ENCODE measurements at places on chromosomes 2 and 18. TPM values are rescaled to one million over a fixed set of nuclear protein-coding genes. Genes with fewer than 3 reads are reported as not detected.
A peak's percentile ranks its signal among the peaks of the same experiment; 100 is the strongest.

DNA sequence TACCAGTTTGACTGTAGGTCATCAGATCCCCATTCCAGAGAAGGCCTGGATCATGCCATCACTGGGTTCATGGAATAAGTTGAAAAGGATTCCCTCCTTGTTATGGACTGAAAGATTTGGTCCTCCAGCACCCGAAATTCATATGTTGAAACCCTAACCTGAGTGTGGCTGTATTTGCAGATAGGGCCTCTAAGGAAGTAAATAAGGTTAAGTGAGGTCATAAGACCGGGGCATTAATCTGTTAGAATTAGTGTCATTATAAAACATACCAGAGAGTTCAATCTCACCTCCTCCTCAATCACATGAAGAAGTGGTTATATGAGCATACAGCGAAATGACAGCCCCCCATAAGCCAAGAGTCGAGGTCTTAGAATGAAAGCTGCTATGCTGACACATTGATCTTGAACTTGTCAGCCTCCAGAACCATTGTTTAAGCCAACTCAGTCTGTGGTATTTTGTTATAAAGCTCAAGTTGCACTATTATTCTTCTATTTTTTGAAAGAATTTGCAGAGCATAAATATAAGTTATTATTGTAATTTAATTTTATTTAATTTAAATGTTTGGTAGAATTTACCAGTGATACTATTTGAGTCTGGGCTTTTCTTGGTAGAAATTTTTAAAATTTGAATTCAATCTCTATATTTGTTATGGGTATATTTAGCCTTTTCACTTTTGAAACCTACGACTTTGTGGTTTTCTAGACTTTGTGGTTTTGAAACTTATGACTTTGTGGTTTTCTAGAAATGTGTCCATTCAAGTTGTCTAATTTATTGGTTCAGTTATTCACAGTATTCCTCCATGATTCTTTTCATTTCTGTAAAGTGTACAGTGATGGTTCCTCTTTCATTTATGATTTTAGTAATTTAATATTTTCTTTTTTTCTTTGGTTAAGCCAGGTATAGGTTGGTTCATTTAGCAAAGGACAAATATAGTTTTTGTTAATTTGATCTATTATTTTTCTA lies 1206.7 kb upstream of the CDH2 start:
- H3K4me1 ChIP-seq: no peaks in the 10 kb centered on the region
- no peaks in the 10 kb centered on the region for H3K36me3 ChIP-seq
- peak; percentile 65 for DNase-seq
- no peaks in the 10 kb centered on the region for H3K27me3 ChIP-seq
- H3K4me3 ChIP-seq: no peak overlapping the region

DNA sequence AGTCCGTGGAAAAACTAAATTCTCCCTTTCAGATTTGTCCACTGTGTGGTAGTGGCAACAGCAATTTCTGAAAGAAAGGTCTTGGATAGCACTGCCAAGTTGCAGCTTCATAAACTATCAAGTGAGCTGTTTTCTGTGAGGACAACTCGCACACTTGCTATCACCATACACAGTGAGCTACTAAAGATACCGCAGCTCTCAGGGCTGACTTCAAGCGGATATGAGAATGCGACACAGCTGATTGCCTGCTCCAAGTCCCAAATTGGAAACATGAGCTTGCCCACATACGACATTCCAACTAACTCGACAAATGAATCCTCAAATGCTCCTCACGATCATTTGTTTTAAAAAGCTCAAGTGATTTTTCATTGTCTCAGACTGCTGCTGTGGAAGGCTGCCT lies 46.2 kb downstream of the E2F6 start:
- no peak overlapping the region for H3K27ac ChIP-seq
- H3K4me3 ChIP-seq: no peak overlapping the region
- no peaks in the 10 kb centered on the region for H3K4me1 ChIP-seq
- H3K27me3 ChIP-seq: no peaks in the 10 kb centered on the region
- H3K36me3 ChIP-seq: no peaks in the 10 kb centered on the region
- no peak for DNase-seq

Gene MYL12B
- 374 TPM for total RNA-seq

Gene THSD7B
- 0.14 TPM for total RNA-seq

Gene TRPM8
- total RNA-seq: 0.31 TPM

DNA sequence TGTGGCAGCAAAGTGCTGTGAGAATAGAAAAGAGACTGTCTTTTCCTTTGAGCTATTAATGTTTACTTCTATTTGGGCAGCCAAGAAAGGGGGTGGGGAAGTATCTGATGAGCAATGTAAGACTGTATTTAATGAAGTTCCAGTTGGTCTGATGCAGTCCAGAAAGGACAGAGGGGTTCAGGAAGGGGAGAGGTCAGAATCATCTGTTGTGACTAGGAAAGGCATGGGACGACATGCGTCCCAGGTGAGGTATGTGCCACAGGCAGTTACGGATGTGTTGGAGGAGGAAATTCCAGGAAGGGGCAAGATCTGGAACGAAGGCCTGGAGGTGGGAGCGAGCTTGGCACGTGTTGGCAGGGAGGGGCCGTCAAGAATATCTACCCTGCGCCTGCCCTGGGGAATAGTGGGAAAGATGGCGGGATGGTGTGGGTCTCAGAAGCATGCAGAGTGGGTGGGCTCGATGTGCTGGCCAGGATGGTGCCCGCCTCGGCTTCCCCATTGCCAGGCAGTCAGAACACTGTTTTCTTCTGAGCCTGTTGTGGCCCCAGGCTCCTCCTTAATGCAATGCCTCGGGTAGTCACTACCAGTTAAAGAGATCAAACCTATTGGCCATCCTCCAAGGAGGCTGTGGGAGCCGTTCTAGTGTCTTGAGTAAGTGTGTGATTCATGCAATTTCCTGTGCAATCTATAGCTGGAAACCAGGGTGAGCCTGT lies 57.8 kb upstream of the TXNDC2 start:
- H3K36me3 ChIP-seq: no peaks in the 10 kb centered on the region
- H3K4me1 ChIP-seq: peaks cover 47% of the 10 kb centered on the region
- H3K27ac ChIP-seq: peak overlapping the region; percentile 82
- H3K27me3 ChIP-seq: no peaks in the 10 kb centered on the region

DNA sequence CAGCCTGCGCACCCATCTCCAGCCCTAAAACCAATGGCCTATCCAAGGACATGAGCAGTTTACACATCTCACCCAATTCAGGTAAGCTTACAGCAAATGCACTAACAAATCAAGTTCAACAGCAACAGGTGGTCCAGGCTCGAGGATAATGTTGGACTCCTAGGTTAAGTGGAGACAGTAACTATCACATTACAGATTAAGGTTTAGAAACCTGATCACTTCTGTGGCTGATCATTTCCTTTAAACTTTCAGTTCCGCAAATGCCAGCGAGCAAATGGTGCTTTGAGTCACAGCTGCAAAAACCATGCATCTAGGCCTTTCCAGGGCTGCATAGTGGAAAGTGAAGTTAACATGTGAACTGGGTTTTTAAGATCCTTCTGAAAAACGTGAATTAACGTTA lies 259.4 kb downstream of the GBX2 start:
- H3K4me3 ChIP-seq: no peak overlapping the region
- DNase-seq: no peak
- H3K4me1 ChIP-seq: no peaks in the 10 kb centered on the region
- H3K27ac ChIP-seq: no peak overlapping the region

Gene CFAP65
- 0.27 TPM for total RNA-seq

GRCh38 chr2:16154501-16155280 lies 214.3 kb downstream of the MYCN start:
- no peak overlapping the region for H3K4me3 ChIP-seq
- no peak for DNase-seq
- H3K36me3 ChIP-seq: no peaks in the 10 kb centered on the region
- H3K27me3 ChIP-seq: no peaks in the 10 kb centered on the region
- no peaks in the 10 kb centered on the region for H3K4me1 ChIP-seq

DNA sequence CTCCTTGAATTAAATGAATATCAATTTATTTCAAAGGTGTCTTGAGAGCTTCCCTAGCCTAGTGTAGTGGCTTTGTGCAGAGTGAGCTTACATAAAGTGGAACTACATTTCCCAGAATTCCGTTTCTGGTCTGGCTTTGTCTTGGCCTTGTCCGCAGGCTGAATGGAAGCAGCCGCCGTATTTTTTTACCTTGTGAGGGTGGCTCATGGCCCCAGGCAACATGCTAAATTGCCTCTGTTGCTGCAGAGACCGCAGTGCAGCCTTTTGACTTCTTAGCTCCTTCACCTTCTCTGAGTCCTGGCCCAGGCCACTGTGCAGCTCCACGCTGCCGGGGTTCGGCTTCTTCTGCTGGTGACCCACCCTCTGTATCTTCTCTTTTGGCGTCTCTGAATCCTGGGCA lies 114.8 kb upstream of the SLC38A11 start:
- H3K27ac ChIP-seq: no peak overlapping the region
- no peak for DNase-seq
- no peaks in the 10 kb centered on the region for H3K36me3 ChIP-seq
- no peaks in the 10 kb centered on the region for H3K27me3 ChIP-seq
- no peak overlapping the region for H3K4me3 ChIP-seq
- H3K4me1 ChIP-seq: peaks cover 3% of the 10 kb centered on the region

DNA sequence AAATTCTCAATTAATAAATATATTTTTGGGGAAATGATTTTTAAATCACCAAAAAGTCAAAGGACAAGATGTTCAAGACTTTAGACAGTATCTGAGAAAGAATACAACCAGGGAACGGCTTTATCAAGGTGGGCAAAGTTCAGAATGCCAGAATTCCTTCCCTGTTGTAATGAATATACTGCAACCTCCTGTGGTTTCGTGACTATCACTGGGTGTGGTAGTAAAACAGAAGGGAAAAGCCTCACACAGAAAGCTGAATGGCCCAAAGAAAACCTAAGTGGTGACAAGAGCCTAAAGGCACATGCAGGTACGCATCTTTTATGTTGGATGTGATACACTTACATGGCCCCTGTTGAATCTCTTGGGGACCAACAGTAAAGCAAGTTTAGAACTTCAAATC lies 37.1 kb downstream of the MBD2 start:
- peaks cover 2% of the 10 kb centered on the region for H3K4me1 ChIP-seq
- no peaks in the 10 kb centered on the region for H3K27me3 ChIP-seq
- H3K27ac ChIP-seq: no peak overlapping the region
- H3K4me3 ChIP-seq: no peak overlapping the region

DNA sequence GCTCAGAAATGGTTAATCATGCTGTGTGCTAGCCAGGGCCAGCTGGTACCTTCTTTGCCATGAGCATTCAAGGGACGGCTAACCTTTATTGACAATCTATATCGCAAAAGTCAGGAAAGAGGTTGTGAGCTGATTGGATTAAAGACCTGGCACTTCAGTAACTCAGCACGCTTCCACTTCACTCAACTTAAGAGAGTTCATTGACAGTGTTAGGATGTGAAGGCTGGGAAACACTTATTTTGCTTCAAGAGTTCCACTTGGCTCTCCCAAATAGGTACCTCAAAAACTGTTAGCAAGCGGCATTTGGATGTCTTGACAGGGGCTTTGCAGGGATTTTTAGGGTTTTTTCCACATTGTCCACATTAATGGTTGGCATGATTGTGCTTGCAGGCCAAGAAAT lies 25.1 kb upstream of the TXNDC2 start:
- H3K4me1 ChIP-seq: no peaks in the 10 kb centered on the region
- DNase-seq: no peak
- H3K27ac ChIP-seq: no peak overlapping the region
- no peaks in the 10 kb centered on the region for H3K27me3 ChIP-seq

- no peaks in the 10 kb centered on the region for H3K36me3 ChIP-seq
- no peaks in the 10 kb centered on the region for H3K4me1 ChIP-seq
- DNase-seq: peak; percentile 79
- peaks cover 5% of the 10 kb centered on the region for H3K27me3 ChIP-seq
- H3K4me3 ChIP-seq: no peak overlapping the region
Observed at GRCh38 chr2:233051241-233052149, 8.6 kb upstream of the INPP5D start.

Gene SAG
- total RNA-seq: not detected

GRCh38 chr2:152443771-152444170 lies 108.8 kb downstream of the FMNL2 start:
- H3K4me3 ChIP-seq: no peak overlapping the region
- peaks cover 17% of the 10 kb centered on the region for H3K4me1 ChIP-seq
- DNase-seq: peak; percentile 56
- H3K27ac ChIP-seq: no peak overlapping the region
- no peaks in the 10 kb centered on the region for H3K36me3 ChIP-seq
- no peaks in the 10 kb centered on the region for H3K27me3 ChIP-seq

- no peak overlapping the region for H3K27ac ChIP-seq
- no peaks in the 10 kb centered on the region for H3K27me3 ChIP-seq
- no peaks in the 10 kb centered on the region for H3K36me3 ChIP-seq
- no peaks in the 10 kb centered on the region for H3K4me1 ChIP-seq
- no peak overlapping the region for H3K4me3 ChIP-seq
Observed at GRCh38 chr18:47075098-47075883, 39.9 kb upstream of the ELOA2 start.

Gene ACMSD
- total RNA-seq: not detected

DNA sequence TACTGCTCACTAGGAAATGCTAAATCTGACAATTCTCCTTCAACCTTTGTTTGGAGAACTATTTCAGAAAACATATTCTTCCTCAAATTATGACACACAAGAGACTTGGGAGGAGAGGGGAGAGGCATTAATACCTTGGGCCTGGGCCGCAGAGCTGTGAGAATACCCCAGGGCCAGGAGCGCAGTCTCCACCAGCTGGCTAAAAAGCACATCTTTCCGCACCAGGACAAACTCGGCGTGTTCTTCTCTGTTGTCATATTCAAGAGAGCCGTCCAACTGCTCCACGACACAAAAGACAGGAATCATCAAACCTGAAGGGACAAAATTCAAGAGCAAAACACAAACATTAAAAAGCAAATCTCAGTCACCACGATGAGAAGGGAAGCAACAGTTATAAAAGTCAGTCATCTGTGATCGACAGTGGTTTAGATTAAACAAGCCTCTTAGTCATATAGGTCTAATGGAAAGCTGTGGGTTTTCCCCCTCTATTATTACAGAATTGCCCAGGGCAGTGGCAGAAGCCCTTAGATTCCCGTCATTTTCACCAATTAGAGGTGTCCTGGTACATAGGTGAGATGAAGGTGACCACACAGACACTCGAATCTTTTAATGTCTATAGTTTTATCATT lies 24.4 kb downstream of the SATB2 start:
- DNase-seq: no peak
- H3K4me1 ChIP-seq: peaks cover 6% of the 10 kb centered on the region
- no peaks in the 10 kb centered on the region for H3K27me3 ChIP-seq
- H3K4me3 ChIP-seq: no peak overlapping the region
- no peak overlapping the region for H3K27ac ChIP-seq

Gene CCDC74B
- total RNA-seq: 3.0 TPM

DNA sequence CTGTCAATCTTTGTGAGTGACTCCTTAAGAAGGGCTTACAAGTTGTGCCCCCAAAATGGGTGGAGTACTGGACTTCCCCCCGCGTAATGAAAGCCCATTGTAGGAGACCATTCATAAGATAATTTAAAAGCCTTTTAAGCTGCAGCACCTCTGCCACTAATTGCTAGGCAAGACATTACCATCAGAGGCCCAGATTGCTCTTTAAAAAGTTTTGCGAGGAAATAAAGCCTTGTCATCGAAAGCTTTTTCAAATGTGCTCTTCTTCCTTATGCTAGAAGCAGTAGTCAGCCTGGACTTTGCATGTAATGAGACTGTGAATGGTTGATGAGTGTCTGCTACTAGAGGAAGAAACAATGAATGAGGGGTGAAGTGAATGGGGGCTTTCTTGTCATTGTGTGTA lies 345.3 kb upstream of the CDH2 start:
- no peak overlapping the region for H3K27ac ChIP-seq
- H3K36me3 ChIP-seq: no peaks in the 10 kb centered on the region
- H3K4me1 ChIP-seq: no peaks in the 10 kb centered on the region
